ENCODE measurements at places on chromosomes 2 and 18.

GRCh38 chr2:151042964-151043363, 218.7 kb downstream of the RBM43 start:
- no peak for DNase-seq

- no peak for DNase-seq
Observed at GRCh38 chr18:28204154-28204553, 27.2 kb upstream of the CDH2 start.

DNA sequence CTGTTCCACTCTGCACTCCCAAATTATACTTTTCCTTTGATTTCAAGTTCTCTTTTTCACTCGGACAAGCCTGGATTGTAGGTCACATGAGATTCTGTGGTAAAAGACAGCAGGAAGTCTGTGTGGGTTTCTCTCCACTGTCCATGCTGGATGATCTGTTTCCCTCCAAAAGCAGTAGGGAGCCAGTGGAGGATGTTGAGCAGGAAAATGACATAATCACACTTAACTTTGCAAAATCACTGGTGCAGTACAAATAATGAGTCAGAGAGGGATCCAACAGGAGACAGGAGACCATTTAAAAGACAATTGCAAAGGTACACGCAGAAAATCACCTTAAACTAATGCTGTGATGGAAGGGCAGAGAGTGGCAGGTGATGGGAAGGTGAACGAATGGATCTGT, 301.3 kb downstream of the ZNF407 start:
- no peak for DNase-seq

DNA sequence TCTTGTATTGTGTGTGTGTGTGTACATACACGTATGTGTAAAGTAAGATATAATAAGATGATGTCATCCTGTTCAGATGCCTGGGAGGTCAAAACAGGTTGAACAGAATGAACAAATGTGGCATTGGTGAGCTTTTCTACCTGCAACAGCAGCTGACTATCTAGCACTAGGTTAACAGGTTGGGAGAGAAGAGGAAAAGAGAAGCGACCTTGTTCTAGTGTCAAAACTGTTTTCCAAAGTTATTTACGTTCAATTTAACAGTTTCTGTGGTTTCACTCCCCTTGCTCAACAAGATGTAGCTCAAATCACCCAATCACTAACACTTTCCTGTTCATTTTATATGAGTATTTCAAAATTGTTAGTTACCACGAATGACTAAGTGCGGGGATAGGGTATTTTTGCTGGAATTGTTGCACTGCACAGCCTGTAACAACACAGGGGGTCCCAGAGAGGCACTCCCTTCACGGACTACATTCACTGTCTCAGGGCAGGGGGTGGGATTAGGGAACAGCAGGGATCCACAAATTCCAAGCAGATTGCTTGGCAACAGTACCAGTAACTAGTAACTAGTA, 67.5 kb upstream of the DTNB start:
- no peak for DNase-seq

- DNase-seq = no peak
Observed at GRCh38 chr2:208097801-208098200, 26.5 kb downstream of the CRYGD start.

GRCh38 chr2:190126798-190127197, 64.3 kb upstream of the MSTN start:
- DNase-seq = no peak

DNA sequence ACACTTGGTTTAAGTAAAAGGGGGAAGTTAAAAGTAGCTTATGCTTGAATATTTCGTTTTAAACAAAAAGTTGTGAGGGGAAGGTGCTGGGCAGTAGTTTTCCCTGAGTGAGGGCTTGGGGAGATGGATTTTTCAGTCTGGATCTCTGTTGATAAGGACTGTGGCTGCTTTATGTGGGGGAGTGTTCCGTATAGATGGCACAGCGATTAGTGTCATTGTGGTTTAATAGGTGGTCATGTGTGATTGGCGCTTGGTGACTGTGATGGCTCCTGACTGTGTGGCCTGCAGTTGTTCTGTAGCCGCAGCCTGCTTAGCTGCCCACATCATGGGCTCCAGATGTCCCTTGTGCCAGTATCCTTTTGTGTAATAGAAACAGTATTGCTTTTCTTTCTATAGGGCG, 156.2 kb downstream of the WDSUB1 start:
- DNase-seq = no peak

- no peak for DNase-seq
Observed at GRCh38 chr2:229300790-229301189, 29.7 kb upstream of the PID1 start.

- DNase-seq = no peak
Observed at GRCh38 chr2:143877876-143878530, 641.9 kb downstream of the ZEB2 start.

- no peak for DNase-seq
Observed at GRCh38 chr18:40407909-40408308, 1547.1 kb upstream of the PIK3C3 start.

GRCh38 chr2:18804536-18804935, 215.2 kb upstream of the NT5C1B start:
- DNase-seq = no peak

DNA sequence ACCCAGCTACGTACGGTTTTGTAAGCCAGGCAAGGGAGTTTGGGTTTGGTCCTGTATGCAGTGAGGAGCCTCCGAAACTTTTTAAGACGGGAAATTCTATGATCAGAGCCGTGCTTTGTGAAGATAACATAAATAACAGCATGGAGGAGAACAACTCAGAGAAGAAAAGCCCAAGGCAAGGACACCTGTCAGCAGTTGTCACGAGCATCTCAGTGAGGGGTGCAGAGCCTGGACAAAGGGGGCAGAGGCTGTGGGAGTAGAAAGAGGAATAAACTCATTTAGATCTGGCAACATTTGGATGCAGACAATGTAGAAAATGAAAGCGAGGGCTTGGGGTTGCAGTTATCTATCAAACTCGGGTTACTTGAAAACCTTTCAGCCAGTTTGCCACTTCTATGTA, 64.5 kb downstream of the CAVIN2 start:
- DNase-seq = no peak

DNA sequence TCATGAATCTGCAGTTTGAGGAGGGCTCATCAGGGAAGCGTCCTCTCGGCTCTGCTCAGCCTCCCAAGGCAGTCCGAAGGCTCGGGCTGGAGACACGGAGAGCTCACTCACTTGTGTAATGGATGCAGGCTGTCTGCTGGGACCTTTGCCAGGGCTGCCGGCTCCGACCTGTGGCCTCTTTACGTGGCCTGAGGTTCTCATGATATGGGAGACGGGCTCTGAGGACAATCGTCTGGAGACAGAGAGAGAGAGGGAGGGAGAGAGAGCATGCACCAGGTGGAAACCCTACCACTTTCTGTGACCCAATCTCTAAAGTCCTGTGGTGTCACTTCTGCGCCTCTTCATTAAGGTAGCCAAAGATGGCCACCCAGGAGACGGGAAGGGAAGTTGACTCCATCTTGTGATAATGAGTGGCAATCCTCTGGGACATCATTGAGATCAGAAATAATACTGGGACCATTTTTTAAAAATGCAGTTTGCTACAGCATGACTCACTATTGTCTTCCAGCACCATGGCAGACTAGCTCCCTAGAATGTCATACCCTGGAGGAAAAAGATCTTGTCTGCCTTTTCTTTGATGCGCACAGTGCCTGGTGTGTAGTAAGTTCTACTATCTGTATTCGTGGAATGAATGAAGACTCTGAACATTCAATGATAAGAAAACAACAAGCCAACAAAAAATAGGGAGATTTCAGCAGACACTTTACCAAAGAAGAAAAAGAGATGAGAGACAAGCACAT, 60.2 kb downstream of the CD8B2 start:
- no peak for DNase-seq

DNA sequence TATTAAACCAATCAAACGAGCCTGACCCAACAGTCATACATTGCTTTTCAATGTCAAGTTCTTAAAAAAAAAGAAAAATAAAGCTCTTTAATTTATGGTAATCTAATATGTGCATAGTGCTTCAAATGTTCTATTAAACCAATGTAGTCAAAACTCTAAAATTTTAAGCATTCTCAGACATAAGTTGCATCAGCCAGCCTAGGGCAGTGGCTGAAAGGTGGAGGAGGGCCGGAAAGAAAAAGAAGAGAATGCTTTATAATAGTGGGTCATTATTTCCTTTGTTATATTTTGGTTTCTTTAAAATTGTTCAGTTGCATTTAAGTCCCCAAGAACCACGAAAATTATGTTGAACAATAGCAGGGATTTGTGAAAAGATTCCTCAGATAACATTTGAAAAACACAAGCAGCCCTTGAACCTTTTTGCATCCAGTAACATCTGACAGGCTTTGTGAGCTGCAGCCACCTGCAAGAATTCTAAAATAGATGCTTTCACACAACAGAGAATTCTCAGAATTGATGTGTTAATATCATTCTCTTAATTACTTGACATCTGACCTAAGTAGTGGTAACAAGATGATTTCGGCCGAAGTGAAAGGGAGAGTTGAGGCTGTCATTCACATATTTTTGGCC, 252.1 kb downstream of the CDCA7 start:
- no peak for DNase-seq

DNA sequence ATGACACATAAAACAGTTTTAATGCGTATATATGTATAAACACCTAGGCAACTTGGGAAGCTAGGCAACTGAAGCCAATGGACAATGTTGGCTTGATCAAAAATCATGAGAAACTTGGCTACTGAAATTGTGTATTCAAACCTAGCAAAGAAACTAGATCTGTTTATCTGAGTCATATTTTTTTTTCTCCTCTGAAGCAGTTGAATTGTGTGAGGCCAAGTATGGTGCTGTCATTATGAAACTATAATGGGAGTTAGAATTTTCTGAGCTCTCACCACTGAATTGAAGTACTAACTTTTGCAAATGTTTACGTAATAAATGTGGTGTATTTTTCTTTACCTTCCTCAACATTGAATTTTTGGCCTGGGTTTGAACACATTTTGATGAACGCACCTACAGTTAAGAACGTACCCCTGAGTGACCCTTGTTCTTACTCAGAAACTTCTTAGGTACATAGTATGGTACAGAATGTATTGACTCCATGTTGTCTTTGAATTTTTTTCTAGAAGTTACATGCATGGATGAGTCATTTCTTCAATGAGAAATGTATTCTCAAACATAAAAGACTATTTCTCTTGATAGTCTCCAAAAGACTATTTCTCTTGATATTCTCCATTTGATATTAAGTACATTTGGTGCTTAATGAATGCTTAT, 23.8 kb downstream of the CD28 start:
- DNase-seq = peak; percentile 85

- DNase-seq = no peak
Observed at GRCh38 chr2:6081955-6082624, 389.9 kb downstream of the SOX11 start.

DNA sequence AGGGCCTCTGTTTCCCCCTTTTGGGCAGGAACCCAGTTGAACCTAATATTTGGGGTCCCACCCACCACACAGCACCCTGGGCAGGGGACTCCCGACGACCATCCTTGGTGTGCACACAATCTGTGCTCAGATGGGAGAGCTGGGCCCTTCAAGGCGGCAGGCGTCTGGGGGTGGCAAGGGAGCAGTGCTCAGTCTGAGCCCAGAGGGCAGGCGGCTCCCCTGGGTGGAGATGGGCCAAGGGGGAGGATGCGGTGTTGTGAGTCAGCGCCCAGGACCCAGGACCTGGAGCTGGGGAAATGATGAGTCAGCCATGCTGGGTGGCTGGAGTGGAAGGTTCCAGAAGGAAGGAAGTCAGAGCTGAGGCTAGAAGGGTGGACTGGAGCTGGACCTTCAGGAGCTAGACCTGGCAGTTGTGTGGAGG, 3.8 kb downstream of the PROM2 start:
- no peak for DNase-seq

DNA sequence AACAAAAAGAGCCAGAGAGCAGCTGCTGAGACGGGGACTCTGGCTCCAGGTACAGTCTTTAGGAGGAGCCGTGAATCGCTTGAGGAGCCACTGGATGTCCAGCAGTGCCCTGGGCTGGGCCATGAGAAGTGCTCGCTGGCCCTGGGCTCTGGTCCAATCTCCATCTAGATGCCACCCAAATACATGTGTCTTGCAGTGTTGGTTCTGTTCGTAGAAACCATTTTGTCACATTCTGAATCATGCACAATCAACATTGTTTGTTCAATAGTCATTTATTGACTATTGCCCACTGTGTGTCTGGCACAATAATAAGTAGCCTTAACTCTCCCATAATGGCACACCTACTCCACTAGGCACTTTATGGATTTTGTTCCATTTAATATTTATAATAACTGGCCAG, 26.1 kb downstream of the TYMS start:
- DNase-seq = no peak

GRCh38 chr18:79367989-79368388, 27.7 kb upstream of the NFATC1 start:
- no peak for DNase-seq

DNA sequence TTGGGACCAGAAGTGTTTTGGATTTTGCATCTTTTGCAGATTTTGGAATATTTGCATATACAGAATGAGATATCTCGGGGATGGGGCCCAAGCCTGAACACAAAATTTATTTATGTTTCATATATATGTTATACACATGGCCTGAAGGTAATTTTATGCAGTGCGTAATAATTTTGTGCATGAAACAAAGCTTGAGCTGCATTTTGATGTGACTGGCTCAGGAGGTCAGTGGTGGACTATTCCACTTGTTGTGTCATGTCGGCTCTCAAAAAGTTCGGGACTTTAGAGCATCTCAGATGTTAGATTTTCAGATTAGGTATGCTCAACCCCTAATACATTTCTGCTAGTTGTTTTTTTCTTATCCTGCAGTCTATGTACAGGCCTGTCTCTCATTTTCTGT, 145.4 kb downstream of the FAM210A start:
- DNase-seq = no peak

DNA sequence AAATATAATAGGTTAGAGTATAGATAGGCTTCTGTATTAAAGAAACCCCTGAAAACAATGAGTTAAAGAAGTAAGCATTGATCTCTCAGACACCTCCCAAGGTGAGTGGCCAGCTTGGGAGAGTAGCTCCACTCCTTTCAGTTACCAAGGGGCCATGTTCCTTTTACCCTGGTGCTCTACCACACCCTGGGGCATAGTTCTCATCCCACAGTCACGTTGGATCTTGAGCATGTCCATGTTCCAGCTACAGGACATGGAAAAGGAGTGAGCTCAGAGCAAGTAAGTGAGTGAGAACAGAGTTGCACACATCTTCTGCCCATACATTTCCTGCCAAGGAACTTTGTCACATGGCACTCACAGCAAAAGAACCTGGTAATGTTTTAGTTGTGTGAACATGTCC, 325.9 kb upstream of the SLC39A10 start:
- DNase-seq = no peak

- no peak for DNase-seq
Observed at GRCh38 chr2:118493213-118493612, 354.2 kb downstream of the EN1 start.

- DNase-seq = no peak
Observed at GRCh38 chr2:128473175-128474035, 154.7 kb upstream of the HS6ST1 start.

DNA sequence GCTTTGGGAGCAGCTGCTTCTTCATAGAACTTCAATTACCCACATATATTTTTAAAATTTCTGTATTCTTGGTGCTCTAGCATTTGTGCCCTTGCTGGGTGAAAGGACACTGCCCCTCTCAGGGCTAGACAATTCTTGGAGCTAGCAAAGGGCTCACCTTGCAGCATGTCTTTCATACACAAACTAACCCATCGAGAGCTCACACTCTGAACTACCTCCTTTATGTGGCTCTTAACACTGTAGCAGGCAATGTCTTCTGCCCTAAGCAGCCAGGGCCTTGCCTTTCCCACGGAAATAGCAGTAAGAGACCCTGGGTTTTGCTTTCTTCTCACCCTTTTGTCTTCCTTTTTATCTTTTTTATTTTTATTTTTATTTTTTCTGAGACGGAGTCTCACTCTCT, 234.0 kb downstream of the ACTR3 start:
- no peak for DNase-seq

GRCh38 chr2:174688079-174688478, 76.2 kb downstream of the CHRNA1 start:
- no peak for DNase-seq

Data from T-helper 1 cell (primary cell).